Endodermal cell (in vitro differentiated cells): ENCODE measurements at places on chromosomes 11 and 22. TPM values are rescaled to one million over a fixed set of nuclear protein-coding genes. Genes with fewer than 3 reads are reported as not detected.

The UNC93B1 gene
- total RNA-seq, result 23.3 and 27.1 TPM in 2 replicates

The MS4A3 gene
- total RNA-seq, result not detected in 2 replicates

The YIF1A gene
- 70.6 and 78.1 TPM in 2 replicates for total RNA-seq

DNA sequence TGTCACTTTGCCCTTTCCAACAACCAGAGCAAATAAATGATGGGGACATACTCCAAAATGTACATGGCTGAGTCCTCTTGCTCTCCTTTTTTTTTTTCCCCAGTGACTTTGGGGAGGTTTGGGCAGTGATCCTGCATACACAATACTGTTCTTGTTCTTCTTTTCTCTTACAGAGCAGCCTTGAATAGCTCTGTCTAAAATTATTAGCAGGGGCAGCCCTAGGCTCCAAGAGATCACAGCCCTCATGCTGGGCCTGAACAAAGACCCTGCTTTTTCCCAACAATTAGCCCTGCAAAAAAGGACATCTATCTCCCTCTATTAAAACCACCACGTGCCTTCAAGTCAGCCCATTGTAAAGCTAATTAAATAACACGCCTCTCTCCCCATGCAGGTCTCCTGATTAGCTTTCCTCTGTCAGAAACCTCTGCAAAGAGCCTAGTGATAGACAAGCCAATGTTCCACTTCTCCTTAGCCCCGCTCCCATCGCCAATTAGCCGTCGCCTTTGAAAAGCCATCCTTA lies 54.7 kb downstream of the ETS1 start:
- peak overlapping the region; percentile 43 for H3K4me3 ChIP-seq
- H3K4me1 ChIP-seq, result peaks cover 24% of the 10 kb centered on the region
- H3K36me3 ChIP-seq, result no peaks in the 10 kb centered on the region
- H3K27ac ChIP-seq, result peak overlapping the region; percentile 10
- peaks cover 13% of the 10 kb centered on the region for H3K27me3 ChIP-seq
- peak; percentile 83 for DNase-seq

DNA sequence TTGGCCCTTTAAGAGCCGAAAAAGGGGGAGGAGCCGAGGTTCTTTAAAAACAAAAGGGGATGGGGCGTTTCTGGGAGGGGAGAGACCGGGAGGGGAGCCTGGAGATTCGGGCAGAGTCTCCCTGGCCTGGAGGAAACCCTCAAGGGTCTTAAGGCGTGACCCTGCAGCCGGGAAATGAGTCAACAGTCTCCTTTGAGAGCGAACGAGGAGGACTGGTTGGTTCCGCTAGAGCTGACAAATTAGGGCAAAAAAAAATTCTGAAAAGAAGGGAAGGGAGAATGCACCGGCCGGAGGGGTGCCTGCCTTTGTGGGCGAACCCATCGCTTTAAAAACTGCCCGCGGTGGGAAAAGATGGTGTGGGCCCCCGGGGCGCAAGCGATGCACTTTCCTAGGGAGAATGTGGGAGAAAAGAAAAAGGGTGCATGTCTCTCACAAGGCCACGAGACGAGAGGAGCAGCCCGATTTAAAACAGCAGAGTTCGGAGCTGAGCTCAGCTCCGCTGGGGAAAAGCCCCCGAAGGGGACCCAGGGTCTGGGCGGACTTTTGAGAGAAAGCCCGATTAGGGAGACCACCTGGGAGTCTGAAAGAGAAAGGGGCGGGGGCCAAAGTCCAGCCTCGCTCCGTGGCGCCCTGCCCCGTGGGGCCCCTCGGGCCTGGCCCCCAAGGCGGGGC lies 874 bp downstream of the ZFTA start:
- H3K4me3 ChIP-seq, result peak overlapping the region; percentile 97
- peaks cover 5% of the 10 kb centered on the region for H3K4me1 ChIP-seq
- peaks cover 14% of the 10 kb centered on the region for H3K27me3 ChIP-seq
- H3K36me3 ChIP-seq, result peaks cover 4% of the 10 kb centered on the region

DNA sequence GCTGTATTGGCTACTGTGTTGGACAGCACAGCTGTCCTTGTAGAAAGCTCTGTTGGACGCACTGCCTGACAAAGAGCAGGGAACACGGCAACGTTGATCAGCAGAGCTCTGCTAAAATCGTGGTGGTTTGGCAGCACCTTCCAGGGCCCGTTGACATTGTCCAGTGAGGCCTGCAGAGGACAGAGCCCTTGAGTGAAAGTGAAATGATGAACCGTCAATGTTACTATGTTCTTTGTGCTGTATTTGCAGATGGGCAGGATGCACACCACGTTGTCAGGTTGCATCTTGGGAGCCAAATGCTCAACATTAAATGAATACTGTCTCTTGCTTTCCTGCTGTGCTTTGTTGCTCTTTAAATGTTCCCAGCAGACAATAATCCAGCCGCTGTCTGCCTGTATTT lies 69.7 kb downstream of the NELL1 start:
- H3K4me3 ChIP-seq, result no peak overlapping the region
- no peak for DNase-seq
- no peaks in the 10 kb centered on the region for H3K27me3 ChIP-seq
- no peaks in the 10 kb centered on the region for H3K4me1 ChIP-seq
- no peaks in the 10 kb centered on the region for H3K36me3 ChIP-seq

DNA sequence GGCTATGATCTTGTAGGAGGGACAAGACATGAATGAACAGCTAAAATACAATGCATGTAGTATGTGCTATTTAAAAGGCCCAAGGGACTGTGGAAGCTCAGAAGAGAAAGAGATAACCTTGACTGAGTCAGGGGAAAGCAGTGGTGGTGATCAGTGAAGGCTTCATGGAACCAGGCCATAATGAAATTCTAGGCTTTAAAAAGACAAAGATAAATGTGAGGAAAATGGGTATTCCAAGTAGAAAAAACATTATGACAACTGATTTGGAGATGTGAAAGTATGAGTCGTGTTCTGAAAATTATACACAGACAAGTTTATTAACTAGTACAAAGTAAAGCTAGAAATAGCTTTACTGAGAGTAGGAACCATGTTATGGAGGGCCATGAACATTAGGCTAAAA lies 189.8 kb downstream of the SOX6 start:
- H3K27ac ChIP-seq, result no peak overlapping the region
- no peak for DNase-seq
- no peaks in the 10 kb centered on the region for H3K4me1 ChIP-seq

DNA sequence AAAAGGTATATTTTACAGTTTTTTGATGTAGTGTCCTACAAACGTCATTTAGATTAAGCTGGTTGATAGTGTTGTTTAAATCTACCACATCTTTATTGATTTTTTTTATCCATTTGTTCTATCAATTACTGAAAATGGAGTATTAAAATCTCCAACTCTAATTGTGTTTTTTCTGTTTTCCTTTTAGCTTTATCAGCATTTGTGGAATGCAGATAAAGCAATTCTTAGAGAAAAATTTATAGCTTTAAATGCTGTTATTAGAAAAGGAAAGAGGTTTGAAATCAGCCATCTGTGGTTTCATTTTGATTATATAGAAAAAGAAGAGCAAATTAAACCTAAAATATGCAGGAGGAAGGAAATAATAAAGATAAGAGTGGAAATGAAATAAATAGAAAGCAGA lies 39.4 kb upstream of the CBX6 start:
- H3K27me3 ChIP-seq, result peaks cover 6% of the 10 kb centered on the region
- no peak overlapping the region for H3K27ac ChIP-seq
- H3K4me1 ChIP-seq, result no peaks in the 10 kb centered on the region
- no peak overlapping the region for H3K4me3 ChIP-seq

DNA sequence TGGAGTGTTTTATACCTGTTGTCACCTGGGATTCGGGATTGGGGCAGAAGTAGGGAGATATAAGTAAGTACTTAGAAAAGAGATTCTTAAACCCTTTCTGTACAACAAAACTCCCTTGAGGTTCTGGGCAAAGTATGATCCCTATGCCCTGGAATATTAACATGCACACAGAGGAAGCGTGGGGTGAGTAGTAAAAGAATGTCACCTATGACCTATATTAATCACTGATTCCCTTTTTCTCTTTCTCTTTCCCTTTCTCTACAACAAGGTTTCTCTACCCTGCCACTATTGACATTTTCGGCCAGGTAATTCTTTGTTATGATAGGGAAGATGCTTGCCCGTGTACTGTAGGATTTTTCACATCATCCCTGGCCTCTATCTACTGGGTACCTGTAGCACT lies 209.7 kb upstream of the PLET1 start:
- H3K4me1 ChIP-seq, result peaks cover 3% of the 10 kb centered on the region
- DNase-seq, result no peak
- H3K36me3 ChIP-seq, result no peaks in the 10 kb centered on the region

- no peaks in the 10 kb centered on the region for H3K27me3 ChIP-seq
- no peak overlapping the region for H3K27ac ChIP-seq
- no peaks in the 10 kb centered on the region for H3K36me3 ChIP-seq
Observed at GRCh38 chr11:128342511-128343134, 244.7 kb downstream of the ETS1 start.

DNA sequence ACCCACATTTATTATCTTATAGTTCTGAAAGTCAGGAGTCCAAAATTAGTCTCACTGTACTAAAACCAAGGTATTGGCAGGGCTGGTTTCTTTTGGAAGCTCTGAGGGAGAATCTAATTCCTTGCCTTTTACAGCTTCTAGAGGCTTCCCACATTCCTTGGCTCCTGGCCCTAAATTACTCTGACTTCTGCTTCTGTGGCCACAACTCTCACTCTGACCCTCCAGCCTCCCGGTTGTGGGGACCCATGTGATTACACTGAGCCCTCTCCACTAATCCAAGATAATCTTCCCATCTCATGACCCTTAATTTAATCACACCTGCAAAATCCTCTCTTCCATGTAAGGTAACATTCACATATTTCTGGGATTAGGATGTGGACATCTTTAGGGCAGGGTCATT lies 110.9 kb downstream of the ARL14EP start:
- peaks cover 21% of the 10 kb centered on the region for H3K4me1 ChIP-seq
- no peak for DNase-seq
- no peaks in the 10 kb centered on the region for H3K27me3 ChIP-seq
- H3K27ac ChIP-seq, result no peak overlapping the region
- H3K4me3 ChIP-seq, result no peak overlapping the region
- no peaks in the 10 kb centered on the region for H3K36me3 ChIP-seq

- H3K4me1 ChIP-seq, result peaks cover 12% of the 10 kb centered on the region
- H3K36me3 ChIP-seq, result no peaks in the 10 kb centered on the region
- no peak for DNase-seq
- H3K4me3 ChIP-seq, result no peak overlapping the region
- no peak overlapping the region for H3K27ac ChIP-seq
- H3K27me3 ChIP-seq, result peaks cover 20% of the 10 kb centered on the region
Observed at GRCh38 chr22:26956371-26956770, 299.0 kb downstream of the MIAT start.

DNA sequence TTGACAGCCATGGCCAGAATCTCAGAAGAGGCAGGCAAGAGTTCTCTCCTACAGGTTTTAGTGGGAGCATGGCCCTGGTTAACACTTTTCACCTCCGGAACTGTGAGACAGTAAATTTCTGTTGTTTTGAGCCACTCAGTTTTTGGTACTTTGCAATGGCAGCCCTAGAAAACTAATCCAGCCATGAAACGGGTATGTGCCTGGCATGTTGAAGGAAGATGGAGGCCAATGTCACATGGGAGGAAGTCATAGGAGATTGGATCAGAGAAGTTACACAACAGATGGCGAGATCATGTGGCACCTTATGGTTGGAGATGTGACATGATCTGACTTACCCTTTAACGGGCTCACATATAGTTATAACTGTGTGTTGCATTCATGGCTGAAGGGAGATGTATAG lies 63.2 kb upstream of the EED start:
- no peak overlapping the region for H3K4me3 ChIP-seq
- DNase-seq, result no peak
- no peaks in the 10 kb centered on the region for H3K27me3 ChIP-seq
- no peaks in the 10 kb centered on the region for H3K36me3 ChIP-seq
- H3K27ac ChIP-seq, result no peak overlapping the region

GRCh38 chr11:16946477-16947282 lies 67.5 kb downstream of the PLEKHA7 start:
- no peak overlapping the region for H3K27ac ChIP-seq
- peaks cover 7% of the 10 kb centered on the region for H3K4me1 ChIP-seq
- no peaks in the 10 kb centered on the region for H3K36me3 ChIP-seq
- peaks cover 8% of the 10 kb centered on the region for H3K27me3 ChIP-seq
- H3K4me3 ChIP-seq, result no peak overlapping the region

GRCh38 chr11:115644856-115645255 lies 140.6 kb upstream of the CADM1 start:
- H3K4me3 ChIP-seq, result no peak overlapping the region
- H3K36me3 ChIP-seq, result no peaks in the 10 kb centered on the region
- H3K4me1 ChIP-seq, result peaks cover 26% of the 10 kb centered on the region
- no peak overlapping the region for H3K27ac ChIP-seq

GRCh38 chr11:47373876-47374719 lies 4.2 kb downstream of the SPI1 start:
- H3K27me3 ChIP-seq, result no peaks in the 10 kb centered on the region
- no peaks in the 10 kb centered on the region for H3K4me1 ChIP-seq
- H3K27ac ChIP-seq, result no peak overlapping the region
- no peak overlapping the region for H3K4me3 ChIP-seq
- no peaks in the 10 kb centered on the region for H3K36me3 ChIP-seq

DNA sequence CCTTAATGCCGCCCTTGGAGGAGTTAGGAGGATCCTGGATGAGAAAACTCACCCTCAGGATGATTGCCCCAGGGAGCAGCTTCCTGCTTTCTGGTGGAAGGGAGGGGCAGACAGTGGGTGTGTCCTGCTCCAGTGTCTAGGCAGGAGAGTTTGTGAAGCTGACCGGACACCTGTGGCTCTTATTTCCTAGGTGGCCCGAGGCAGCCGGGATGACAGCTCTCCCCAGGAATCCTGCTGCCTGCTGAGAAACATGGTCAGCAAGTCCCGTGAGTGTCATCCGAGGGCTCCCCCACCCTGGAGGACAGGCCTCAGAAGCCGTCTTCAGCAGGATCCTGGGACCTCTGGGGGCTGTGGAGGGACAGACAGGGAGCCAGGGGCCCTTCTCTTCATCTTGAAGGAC lies 50.4 kb downstream of the ST3GAL4 start:
- H3K4me1 ChIP-seq, result peaks cover 3% of the 10 kb centered on the region
- peaks cover 5% of the 10 kb centered on the region for H3K36me3 ChIP-seq
- H3K27me3 ChIP-seq, result no peaks in the 10 kb centered on the region
- no peak overlapping the region for H3K4me3 ChIP-seq
- no peak for DNase-seq

DNA sequence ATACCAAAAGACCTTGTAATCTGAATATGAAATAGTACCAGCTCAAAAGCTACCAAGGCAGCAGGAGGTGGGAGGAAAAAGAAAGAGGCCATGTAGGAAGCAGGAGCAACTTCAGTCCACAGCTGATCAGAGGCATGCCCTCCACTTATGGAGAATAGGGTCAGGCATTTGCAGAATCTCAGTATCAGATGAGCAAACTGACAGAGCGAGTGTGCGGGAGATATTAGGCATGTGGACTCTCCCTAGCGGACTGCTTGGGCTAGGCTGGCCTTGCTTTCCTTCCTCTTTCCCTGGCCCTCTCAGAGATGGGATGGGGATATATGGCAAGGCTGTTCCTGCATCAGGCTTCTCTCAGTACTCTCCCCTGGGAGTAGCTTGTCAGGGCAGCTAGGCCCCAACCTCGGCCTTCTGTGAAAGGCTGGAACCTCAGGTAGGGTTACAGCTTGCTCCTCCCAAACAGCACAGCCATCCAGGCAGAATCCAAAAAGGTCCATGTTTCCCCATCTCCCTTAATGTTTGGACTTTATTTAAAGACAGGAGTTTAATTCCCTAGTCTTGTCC lies 37.0 kb downstream of the ETS1 start:
- H3K36me3 ChIP-seq, result no peaks in the 10 kb centered on the region
- H3K27ac ChIP-seq, result no peak overlapping the region
- DNase-seq, result no peak

GRCh38 chr11:11584530-11584810 lies 37.3 kb downstream of the GALNT18 start:
- no peaks in the 10 kb centered on the region for H3K27me3 ChIP-seq
- DNase-seq, result no peak
- no peaks in the 10 kb centered on the region for H3K36me3 ChIP-seq
- no peak overlapping the region for H3K27ac ChIP-seq
- H3K4me3 ChIP-seq, result no peak overlapping the region
- H3K4me1 ChIP-seq, result peaks cover 5% of the 10 kb centered on the region

GRCh38 chr22:26679003-26679629 lies 21.7 kb downstream of the MIAT start:
- DNase-seq, result peak; percentile 96
- no peak overlapping the region for H3K27ac ChIP-seq
- no peaks in the 10 kb centered on the region for H3K27me3 ChIP-seq
- H3K4me3 ChIP-seq, result no peak overlapping the region
- peaks cover 7% of the 10 kb centered on the region for H3K4me1 ChIP-seq
